ENCODE measurements at places on chromosomes 4 and X. TPM values are rescaled to one million over a fixed set of nuclear protein-coding genes. Genes with fewer than 3 reads are reported as not detected.

GTPBP6 gene
- 63.5 TPM for total RNA-seq

UGT2A3 gene
- total RNA-seq: not detected

FAM114A1 gene
- 99.2 TPM for total RNA-seq

USP27X gene
- total RNA-seq: 3.0 TPM

DACH2 gene
- not detected for total RNA-seq

CHIC2 gene
- 43.8 TPM for total RNA-seq

CCDC158 gene
- not detected for total RNA-seq

CFAP299 gene
- total RNA-seq: not detected

MAGEC2 gene
- total RNA-seq: not detected

HS3ST1 gene
- 1.3 TPM for total RNA-seq

CT45A5 gene
- not detected for total RNA-seq

XPNPEP2 gene
- not detected for total RNA-seq

TBC1D8B gene
- 6.6 TPM for total RNA-seq

TCEAL7 gene
- 10.5 TPM for total RNA-seq

REELD1 gene
- not detected for total RNA-seq

FOXR2 gene
- total RNA-seq: not detected

PNMA6A gene
- 1.8 TPM for total RNA-seq

NPNT gene
- not detected for total RNA-seq

FRMD7 gene
- not detected for total RNA-seq

BTC gene
- not detected for total RNA-seq

EGFL6 gene
- total RNA-seq: not detected

PNCK gene
- not detected for total RNA-seq

MTNR1A gene
- total RNA-seq: not detected

MAMLD1 gene
- total RNA-seq: 5.7 TPM

RXFP1 gene
- not detected for total RNA-seq

RBM46 gene
- not detected for total RNA-seq

SATL1 gene
- not detected for total RNA-seq

CT47B1 gene
- not detected for total RNA-seq

CSAG1 gene
- total RNA-seq: not detected

PPBP gene
- not detected for total RNA-seq

PAGE4 gene
- not detected for total RNA-seq

UGT2A1 gene
- total RNA-seq: not detected

MAGEA9B gene
- total RNA-seq: not detected

DNAAF6 gene
- total RNA-seq: not detected

KLHL4 gene
- total RNA-seq: 19.3 TPM

MGARP gene
- total RNA-seq: 16.2 TPM

SORBS2 gene
- total RNA-seq: 82.5 TPM

JCHAIN gene
- not detected for total RNA-seq

IL21 gene
- total RNA-seq: not detected

NLRP2B gene
- not detected for total RNA-seq

NAP1L3 gene
- total RNA-seq: 0.22 TPM

FREM3 gene
- total RNA-seq: 0.05 TPM

PRDM8 gene
- 0.82 TPM for total RNA-seq

FAM199X gene
- 16.8 TPM for total RNA-seq
